ENCODE measurements at places on chromosomes 13 and 19.

DNA sequence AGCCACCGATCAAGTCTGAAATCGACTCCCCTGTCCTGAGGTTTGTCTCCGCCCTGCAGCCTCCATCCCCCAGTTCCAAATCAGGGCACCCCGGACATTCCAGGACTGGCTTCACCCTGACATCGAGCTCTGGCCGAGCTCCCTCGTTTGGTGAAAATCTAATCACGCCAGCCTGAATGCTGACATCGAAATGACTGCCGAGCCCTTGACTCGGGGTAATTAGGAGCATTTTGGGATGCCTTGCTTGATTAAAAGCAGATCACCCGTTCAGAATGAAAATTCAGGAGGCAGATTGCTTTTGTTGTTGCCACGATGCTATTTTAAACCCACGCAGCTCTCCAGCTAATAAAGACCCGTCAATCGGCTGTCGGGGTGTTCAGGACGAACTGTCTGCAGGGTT lies 34.3 kb downstream of the ZNRF4 start:
- no peak for DNase-seq

DNA sequence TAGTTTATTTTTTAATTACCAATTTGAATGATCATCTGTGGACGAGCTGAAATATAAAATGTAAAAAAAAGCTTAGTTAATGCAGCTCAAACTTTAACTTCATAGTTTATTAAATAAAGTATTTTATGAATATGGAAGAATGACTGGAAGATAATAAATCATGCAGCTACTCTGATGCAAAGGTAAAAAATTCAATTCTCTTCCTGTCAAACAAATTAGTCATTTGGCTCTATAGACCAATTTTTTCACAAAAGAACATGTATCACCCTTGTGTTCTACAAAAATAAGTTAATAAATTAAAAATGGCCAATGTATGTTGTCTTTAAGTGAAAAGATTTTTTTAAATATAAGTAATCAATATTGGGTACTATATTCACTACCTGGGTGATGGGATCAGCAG lies 26.2 kb downstream of the EXOSC8 start:
- DNase-seq, result no peak

DNA sequence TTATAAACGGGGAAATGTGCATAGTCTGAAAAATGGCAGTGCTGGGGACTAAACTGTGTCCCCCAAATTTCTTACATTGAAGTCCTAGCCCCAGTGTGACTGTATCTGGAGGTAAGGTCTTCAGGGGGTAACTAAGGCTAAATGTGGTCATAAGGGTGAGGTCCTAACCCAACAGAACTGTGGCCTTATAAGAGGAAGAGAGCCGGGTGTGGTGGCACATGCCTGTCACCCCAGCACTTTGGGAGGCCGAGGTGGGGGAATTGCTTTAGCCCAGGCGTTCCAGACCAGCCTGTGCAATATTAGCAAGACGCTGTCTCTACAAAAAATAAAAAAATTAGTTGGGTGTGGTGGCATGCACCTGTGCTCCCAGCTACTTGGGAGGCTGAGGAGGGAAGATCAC lies 17.8 kb downstream of the PROZ start:
- DNase-seq, result no peak

GRCh38 chr19:47158367-47158791 lies 27.7 kb downstream of the SAE1 start:
- DNase-seq, result no peak

DNA sequence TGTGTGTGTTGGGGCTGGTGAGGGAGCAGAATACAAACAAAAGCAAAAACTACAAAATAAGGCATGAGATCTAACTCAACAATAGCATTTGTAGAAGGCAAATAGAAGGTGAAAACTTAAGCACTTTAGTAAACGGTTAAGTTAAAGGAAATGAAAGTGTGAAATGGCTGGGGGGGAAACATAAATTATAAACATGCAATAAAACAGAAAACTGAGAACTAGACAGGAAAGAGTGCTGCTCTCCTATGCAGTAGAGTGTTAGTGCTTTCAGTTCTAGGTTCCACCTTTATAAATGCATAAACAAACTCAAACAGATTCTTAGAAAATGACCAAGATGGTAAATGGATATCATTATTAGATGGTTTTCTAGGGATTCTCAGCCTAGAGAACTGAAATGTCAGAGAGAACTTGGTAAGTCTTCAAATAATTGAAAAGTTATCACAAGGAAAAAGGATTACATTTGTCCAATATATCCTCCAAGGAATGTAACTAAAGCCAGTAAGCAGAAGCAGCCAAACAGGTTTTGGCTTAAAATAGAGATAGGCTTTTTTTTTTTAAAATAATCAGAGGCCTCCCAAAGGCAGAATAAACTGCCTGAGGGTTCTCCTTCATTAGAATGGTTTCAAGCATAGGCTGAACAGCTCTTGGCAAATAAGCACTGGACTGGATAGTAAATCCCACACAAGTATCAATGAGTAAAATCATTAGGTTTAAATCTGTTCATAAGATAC lies 23.3 kb downstream of the RBM26 start:
- DNase-seq, result no peak

Data from mesendoderm (in vitro differentiated cells).